ENCODE measurements at places on chromosomes 12 and 14. TPM values are rescaled to one million over a fixed set of nuclear protein-coding genes. Genes with fewer than 3 reads are reported as not detected.

The TMEM117 gene
- 6.1 TPM for total RNA-seq

The PROX2 gene
- total RNA-seq = not detected

The ZNF641 gene
- 13.9 TPM for total RNA-seq

The RTL1 gene
- total RNA-seq = not detected

The ARHGEF25 gene
- 3.4 TPM for total RNA-seq

The FOXN3 gene
- 28.3 TPM for total RNA-seq

The GLIPR1L1 gene
- not detected for total RNA-seq

The C12orf50 gene
- total RNA-seq = not detected

The KRT73 gene
- total RNA-seq = not detected

The RERG gene
- total RNA-seq = 5.6 TPM

The SIRT4 gene
- total RNA-seq = 1.2 TPM

The OR6C2 gene
- not detected for total RNA-seq
